ENCODE measurements at places on chromosomes 11 and 22. TPM values are rescaled to one million over a fixed set of nuclear protein-coding genes. Genes with fewer than 3 reads are reported as not detected.

TSGA10IP gene
- not detected for total RNA-seq

SPI1 gene
- not detected for total RNA-seq

LIN7C gene
- 68.8 TPM for total RNA-seq

MUC5AC gene
- total RNA-seq: not detected

PRRG4 gene
- total RNA-seq: under 0.01 TPM

TMEM132A gene
- total RNA-seq: 77.8 TPM

RBMXL2 gene
- total RNA-seq: not detected

OR52E2 gene
- total RNA-seq: not detected

TEX54 gene
- total RNA-seq: not detected

PATL1 gene
- total RNA-seq: 2.9 TPM

PGA4 gene
- total RNA-seq: not detected

NXPE2 gene
- total RNA-seq: not detected

DTX4 gene
- under 0.01 TPM for total RNA-seq

ZNF280B gene
- total RNA-seq: 1.4 TPM

P4HA3 gene
- 9.9 TPM for total RNA-seq

MUC2 gene
- not detected for total RNA-seq

GTSE1 gene
- total RNA-seq: 7.5 TPM

KMT2A gene
- 40.0 TPM for total RNA-seq

MS4A3 gene
- total RNA-seq: not detected

ACTN3 gene
- under 0.01 TPM for total RNA-seq

MRGPRX3 gene
- not detected for total RNA-seq

PIWIL4 gene
- total RNA-seq: 0.32 TPM

SNU13 gene
- total RNA-seq: 84.8 TPM

DCDC1 gene
- total RNA-seq: under 0.01 TPM

BLID gene
- 5.5 TPM for total RNA-seq

KRTAP5-11 gene
- not detected for total RNA-seq

RAG2 gene
- total RNA-seq: not detected

EP300 gene
- 14.3 TPM for total RNA-seq

KRTAP5-7 gene
- total RNA-seq: not detected

CDC42BPG gene
- 0.32 TPM for total RNA-seq

FIBIN gene
- total RNA-seq: 0.32 TPM

SLC7A4 gene
- not detected for total RNA-seq

JAM3 gene
- total RNA-seq: 114 TPM

APOL5 gene
- not detected for total RNA-seq

SC5D gene
- total RNA-seq: 39.3 TPM

C11orf98 gene
- total RNA-seq: 38.7 TPM

MIOX gene
- not detected for total RNA-seq

MGAT3 gene
- total RNA-seq: under 0.01 TPM

ENDOD1 gene
- total RNA-seq: 22.8 TPM

TSPAN32 gene
- total RNA-seq: not detected

KRTAP5-8 gene
- not detected for total RNA-seq

APOBEC3H gene
- not detected for total RNA-seq

ANO9 gene
- total RNA-seq: not detected

TUB gene
- 7.5 TPM for total RNA-seq

SEPTIN5 gene
- total RNA-seq: 17.0 TPM

MYOD1 gene
- total RNA-seq: not detected

BIK gene
- 1.1 TPM for total RNA-seq

TRMU gene
- 31.9 TPM for total RNA-seq

PIH1D2 gene
- 1.9 TPM for total RNA-seq

GPR137 gene
- 6.4 TPM for total RNA-seq

UPK3A gene
- total RNA-seq: not detected

FADS3 gene
- total RNA-seq: 123 TPM

PELI3 gene
- 2.9 TPM for total RNA-seq

LUZP2 gene
- total RNA-seq: not detected

ALDH3B2 gene
- total RNA-seq: not detected

CASP5 gene
- total RNA-seq: not detected

FAM118A gene
- 21.4 TPM for total RNA-seq

All from epithelial cell of umbilical artery (primary cell).